ENCODE measurements at places on chromosomes 6 and 20.

DNA sequence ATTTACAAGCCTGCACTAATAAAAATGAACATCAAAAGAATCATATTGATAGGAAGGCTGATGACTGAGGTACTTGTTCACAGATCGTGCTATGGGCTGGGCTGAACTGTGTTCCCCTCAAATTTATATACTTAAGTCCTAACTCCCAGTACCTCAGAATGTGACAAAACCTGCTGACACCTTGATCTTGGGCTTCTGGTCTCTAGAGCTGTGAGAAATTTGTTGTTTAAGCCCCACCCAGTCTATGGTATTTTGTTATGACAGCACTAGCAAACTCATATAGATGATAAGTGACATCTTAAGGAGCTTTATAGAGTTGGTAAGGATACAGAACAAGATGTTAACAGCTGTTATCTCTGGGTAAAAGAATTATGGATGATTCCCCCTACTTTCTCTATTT lies 13.8 kb downstream of the UBE2V1 start:
- DNase-seq, result no peak

DNA sequence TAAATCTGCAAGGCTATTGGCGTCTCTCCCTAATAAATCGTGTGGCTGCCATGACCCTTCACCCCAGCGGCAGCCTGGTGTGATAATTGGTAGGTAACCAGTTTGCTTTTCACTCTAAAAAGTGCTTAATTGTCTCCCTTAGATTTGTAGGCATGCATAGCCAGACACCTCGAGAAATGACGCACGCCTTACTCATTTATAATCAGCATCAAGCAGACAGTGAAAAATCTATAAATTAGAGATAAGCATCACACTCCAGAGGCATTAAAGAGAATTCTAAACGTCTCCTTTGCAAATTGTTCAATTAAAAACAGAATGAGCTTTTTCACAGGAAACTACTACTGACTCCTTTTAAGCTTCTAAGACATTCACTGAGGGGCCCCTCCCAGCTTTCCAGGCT lies 110.2 kb upstream of the RPS6KA2 start:
- no peak for DNase-seq

GRCh38 chr20:21273755-21274386 lies 29.3 kb upstream of the XRN2 start:
- DNase-seq, result no peak

DNA sequence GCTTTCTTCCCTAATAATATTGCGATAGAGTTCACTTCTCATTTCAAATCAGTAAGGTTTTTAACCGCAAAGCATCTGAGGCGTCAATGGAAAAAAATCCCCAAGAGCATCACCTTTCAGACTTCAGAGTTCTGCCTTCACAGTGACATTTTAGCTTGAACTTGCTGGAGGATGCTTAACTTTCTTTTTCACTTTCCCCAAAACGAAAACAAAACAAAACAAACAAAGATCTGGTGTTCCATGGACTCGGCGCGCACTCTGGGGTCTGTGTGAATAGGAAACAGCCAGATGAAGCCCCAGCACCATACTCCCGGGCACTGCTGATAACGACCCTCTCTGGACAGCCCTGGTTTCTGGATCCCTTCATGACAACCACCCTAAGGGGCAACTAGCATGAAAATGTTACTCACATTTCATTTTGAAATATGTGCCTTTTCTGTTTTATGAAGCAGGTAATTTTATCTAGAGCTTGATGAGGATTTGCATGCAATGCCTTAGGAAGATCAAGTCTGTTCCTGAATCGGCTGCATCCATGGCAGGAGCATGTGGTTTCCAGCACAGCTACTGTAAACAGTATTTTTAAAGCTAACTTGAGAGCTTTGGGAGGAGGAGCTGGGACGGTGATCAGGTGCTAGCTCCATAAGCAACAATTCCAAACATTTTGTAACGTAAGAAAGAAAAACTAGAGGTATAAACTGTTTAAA lies 44.5 kb downstream of the RAMACL start:
- DNase-seq, result peak; percentile 37

DNA sequence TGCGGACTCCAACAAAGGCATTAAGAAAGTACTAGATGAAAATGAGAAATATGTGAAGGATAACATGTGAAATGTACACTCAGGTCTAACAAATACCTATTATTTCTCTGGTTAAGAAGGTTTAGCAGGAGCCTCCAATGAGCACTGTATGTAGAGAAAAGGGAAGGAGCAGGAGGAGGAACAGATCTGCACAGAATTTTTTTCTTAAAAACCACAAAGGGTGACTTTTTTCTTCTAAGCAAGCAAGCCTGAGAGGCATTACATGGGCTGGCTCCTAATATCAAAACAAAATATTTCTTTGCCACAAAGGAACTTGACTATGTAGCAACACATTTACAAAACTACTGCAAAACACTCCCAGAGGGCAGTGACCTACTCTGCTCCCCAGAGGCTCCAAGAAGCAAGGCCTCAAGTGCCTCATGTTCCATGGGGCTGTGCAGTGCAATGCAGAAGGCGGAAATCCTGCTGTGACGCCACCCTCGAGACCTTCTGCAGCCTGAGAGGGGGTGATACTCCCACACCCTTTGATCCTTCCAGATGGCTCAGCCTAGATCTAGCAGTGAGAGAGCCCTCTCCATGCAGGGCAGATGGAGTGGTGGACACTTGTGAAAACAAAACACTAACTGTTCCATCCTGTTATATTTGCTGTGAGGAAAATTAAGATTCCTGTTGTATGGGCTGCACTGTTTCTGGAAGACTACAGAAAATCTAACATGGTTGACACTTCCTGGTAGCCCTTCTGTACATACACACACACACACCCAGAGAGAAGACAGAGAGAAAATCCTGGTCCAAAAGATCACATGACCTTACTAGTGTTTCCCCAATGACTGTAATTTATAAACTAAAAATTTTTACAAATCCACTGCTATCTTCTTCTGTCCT lies 36.0 kb upstream of the SMIM29 start:
- no peak for DNase-seq

- DNase-seq, result no peak
These were observed 70.5 kb upstream of the NKAIN2 start for GRCh38 chr6:123733180-123733579.

- no peak for DNase-seq
These were observed 16.5 kb downstream of the RIPOR2 start for GRCh38 chr6:24919056-24919892.

DNA sequence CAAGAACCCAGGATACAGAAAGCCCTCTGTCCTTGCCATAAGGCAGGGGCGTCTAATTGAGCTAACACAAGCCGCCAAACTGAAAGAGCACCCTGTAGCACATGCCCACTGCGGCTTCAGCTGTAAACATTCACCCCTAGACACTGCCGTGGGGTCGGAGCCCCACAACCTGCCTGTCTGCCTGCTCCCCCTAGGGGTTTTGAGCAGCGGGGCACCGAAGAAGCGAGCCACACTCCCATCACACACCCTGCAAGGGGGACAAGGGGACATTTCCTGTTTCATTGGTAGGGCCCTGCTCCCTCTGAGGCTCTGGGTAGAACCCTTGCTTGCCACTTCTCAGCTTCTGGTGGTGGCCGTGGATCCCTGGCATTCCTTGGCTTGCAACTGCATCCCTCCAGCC lies 45.2 kb upstream of the BCLAF1 start:
- DNase-seq, result no peak

GRCh38 chr6:7008451-7008988 lies 99.2 kb upstream of the RREB1 start:
- no peak for DNase-seq

DNA sequence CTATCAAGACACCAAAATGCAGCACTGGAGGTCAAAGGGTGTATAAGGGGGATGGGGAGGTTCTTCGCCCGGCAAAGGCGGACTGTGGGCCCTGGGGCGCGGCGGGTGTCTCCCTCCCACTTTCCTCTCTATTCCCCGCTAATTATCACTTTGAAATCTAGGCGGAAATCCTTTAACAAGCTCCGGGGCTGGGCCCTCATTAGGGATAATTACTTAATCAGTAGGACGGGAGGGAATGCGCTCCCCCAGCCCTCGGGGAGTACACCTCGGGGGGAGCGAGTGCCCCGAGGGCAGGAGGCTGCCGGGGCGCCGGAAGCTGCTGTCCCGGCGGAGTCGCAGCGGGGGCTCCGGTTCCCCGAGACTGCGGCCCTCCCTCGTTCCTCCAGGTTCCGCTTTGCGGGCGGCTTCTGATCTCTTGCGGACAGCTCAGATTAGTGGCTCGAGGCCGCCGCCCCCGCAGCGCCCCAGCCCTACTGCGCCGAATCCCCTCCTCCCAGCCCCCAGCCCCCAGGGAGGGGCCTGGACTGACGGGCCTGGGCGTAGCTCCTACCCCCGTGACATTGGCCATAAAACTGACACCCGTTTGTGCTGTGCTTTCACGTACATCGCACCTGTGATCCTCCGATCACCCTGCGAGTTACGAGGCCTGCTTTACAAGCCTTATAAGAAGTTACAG lies 14.7 kb downstream of the MUCL3 start:
- DNase-seq, result peak; percentile 62

GRCh38 chr6:14309516-14309915 lies 191.9 kb downstream of the CD83 start:
- no peak for DNase-seq

- no peak for DNase-seq
These were observed 57.2 kb downstream of the GINS1 start for GRCh38 chr20:25464501-25465242.

GRCh38 chr6:126232671-126233070 lies 107.2 kb upstream of the CENPW start:
- no peak for DNase-seq

GRCh38 chr6:37699138-37699766 lies 1.6 kb upstream of the MDGA1 start:
- DNase-seq, result peak; percentile 75

DNA sequence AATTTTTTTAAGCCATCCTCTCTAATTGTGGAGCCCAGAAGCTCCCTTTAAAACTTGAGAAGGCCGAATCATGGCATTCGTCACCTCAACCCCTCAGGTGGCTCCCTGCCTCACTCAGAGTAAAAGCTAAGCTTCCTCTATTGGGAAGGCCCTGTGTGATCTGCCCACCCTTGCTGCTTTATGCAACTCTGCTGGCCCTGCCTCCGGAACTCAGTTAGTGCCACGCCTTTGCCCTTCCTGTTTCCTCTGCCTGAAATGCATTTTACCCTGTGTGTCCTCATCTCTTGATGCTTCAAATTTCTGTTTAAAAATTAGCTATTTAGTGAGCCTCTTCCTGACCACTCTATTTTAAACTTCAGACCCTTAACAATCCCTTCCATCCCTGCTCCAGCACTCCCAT lies 5.7 kb downstream of the PACRG start:
- peak; percentile 27 for DNase-seq

DNA sequence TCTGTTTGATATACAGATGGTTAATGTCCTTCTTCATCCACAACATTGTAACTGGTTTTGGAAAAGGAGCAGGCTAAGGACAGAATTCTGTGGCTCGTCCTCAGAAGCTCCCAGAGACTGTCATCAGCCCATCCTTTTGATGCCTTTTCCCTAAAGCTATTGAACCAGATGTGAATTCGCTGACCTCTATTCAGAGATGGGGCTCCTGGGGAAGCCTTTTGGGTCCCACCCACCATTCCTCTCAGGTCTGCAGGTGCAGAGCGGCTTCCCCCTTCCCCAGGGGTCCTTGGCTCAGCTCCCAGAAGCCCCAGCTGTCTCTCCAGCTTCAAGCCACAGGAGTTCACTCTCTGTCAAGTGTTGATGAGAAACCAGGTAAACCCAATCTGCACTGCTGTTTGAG lies 191.7 kb downstream of the SMOC2 start:
- no peak for DNase-seq

DNA sequence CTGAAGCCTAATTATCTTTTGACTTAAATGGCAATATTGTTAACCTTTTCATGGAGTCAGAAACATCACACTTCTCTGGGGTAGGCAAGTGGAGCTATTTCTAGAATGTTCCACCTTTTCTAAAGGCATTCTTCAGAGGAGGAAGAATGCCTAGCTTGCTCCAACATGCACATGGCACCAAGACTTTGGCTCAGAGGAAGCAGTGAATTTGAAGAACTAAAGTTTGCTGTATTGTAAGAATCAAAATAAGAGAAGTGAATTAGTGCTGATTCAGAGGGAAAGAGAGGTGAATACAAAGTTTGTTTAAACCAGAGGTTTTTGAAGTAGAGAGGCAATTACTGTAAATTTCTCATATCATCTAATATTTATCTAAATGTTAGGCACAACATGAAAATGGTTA lies 92.2 kb downstream of the SOBP start:
- no peak for DNase-seq

GRCh38 chr20:22744341-22745193 lies 160.2 kb upstream of the FOXA2 start:
- no peak for DNase-seq

- DNase-seq, result no peak
These were observed 221.8 kb downstream of the FRK start for GRCh38 chr6:115838763-115839401.

DNA sequence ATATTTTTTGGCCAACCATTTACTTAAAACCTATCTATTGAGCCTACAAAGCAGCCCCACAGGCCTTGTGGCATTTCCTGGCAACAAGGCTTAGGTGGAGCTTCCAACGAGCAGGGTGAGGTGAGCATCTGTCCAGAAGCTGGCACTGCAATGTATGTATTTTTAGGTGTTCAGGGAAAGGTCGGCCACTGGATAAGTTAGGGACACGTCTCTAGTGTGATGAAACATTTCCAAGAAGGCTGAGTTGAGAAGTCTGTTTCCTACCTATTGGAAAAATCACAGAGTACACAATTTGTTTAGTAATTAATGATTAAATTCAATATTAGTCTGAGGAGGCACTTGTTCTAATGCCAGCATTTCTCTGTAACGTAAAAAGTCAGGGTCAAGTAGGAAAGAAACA lies 17.8 kb upstream of the RCAN2 start:
- DNase-seq, result no peak

- DNase-seq, result no peak
These were observed 686 bp downstream of the TMEM170B start for GRCh38 chr6:11538052-11538818.

DNA sequence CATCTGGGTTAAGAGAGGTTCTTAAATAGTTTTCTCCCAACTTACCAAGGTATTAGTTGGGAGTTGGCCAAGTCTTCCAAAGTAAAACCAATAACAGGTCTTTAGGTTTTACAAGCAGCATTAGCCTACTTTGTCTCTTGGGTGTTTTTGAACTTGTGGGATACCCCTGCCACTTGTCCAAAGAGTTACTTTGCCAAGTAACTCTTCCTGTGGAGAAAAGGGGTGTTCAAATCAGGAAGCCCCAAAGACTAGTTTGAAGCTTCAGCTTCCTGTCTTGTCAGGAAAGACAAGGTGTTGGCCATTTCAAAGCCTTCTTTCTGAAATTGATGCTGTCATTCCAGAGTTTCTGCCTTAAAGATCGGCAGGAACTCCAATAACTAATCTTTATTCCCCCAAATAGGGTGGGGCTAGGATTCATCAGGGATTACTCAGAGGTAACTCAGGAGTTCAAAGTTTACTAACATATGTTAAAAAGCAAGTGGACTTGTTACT lies 822 bp downstream of the RAB22A start:
- peak; percentile 20 for DNase-seq
